Activated CD4-positive, alpha-beta T cell treated with anti-CD3 and anti-CD28 coated beads, Interleukin-2, amount 50 U/mL, for 1 hour (primary cell): ENCODE measurements at places on chromosomes 6 and 20.

DNA sequence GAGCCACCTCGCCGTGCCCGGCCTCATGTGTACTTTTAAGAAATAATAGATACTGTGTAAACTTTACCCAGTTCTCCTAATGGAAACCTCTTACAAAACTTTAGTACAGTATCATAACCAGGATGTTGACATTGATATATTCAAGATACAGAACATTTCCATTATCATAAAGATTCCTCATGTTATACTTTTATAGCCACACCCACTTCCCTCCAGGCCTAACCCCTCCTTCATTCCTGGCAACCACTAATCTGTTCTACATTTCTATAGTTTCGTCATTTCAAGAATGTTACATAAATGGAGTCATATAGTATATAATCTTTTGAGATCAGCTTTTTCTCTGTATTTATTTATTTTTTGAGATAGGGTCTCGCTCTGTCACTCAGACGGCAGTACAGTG lies 52.6 kb upstream of the SALL4 start:
- DNase-seq = no peak

GRCh38 chr6:40320441-40320840 lies 266.7 kb downstream of the LRFN2 start:
- no peak for DNase-seq

DNA sequence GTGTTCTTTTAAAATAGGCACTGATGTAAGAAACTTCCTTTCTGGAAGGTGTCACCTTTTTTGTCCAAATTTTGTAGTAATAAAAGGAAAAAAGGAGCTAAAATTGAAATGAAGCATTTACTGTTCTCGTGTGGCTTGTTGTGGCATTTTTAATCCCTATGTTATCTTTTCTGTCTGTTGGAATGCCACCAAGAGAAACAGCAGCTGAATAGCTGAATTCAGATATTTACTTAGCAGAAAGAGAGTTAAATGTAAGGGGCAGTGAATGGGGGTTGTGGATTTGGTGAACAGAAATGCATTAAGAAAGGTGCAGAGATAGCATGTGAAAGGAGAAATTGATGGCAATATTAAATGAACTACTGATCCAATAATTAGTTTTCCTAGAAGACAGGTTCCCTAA lies 573.6 kb upstream of the EPHA7 start:
- DNase-seq = no peak

- DNase-seq = no peak
Observed at GRCh38 chr6:47729019-47729418, 30.6 kb downstream of the ADGRF4 start.

DNA sequence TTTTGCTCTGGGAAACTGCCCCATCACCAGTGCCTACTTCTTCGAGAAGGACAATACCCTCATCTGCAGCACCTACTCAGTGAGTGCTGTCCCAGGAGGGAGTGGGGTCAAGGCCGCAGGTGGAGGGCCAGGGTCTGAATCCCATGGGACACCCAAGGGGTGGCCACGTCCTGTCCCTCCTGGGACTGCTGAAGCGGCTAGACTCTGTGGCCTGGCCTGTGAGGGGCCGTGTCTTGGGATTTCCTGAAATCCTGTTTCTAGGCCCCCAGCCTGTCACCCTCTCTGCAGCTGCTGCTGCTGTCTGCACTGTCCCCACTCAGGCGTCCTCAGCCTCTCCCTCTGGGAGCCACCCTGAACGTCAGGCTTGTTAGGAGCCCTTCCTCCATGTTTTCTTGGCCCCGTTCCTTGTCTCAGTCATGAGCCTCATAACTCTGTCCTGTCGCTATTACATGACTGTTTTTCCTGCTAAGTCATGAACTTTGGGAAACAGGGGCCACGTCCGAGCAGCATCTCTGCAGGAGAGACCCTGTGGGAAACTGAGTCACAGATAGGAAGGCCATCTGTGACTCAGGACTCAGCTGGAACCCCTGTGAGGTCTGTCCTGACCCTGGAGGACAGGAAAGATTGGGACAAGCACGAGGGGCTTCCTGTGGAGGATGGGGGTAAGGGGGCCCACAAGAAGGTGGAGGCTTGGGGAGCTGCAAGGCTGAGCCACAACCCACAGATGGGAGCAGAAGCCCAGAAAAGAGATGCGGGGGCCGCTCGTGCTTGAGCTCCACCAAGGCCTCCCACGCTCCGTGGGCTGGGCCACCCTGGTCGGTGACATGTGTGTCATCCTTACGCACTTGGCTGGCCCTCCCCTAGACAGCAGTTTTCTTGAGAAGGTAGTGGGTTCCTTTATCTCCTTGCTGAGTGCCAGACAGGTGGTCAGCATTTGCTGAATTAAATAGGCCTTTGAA lies 49.9 kb downstream of the EFCAB8 start:
- no peak for DNase-seq

DNA sequence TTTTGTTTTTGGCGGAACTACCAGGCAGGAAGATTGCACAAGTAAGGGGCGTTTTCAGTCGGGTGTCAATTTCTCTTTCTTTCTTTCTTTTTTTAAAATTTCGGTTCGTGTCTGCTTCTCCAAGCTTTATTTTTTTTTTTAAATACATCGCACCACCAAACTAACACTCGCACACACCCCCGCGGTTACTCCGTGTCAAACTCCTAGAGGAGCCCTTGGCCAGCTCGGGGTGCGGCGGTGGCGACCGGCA lies 338 bp downstream of the UTRN start:
- no peak for DNase-seq

DNA sequence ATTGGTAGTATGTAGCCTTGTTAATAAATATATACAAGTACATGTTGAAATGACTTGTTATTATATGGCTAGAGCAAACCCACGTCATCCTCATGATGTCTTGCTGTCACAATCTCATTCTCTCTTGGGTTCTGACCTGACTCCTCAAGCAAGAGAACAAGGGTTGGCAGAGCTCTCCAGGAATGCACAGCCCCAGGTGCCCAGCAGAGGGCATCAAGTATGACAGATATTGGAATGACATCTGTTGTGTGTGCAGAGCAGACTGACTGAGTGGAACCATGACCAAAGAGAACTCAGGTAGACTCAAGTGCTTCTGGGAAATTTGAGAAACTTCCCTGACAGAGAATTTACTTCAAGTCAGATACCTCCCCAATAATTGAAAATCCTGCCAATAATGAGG lies 90.6 kb downstream of the PAX1 start:
- DNase-seq = no peak

DNA sequence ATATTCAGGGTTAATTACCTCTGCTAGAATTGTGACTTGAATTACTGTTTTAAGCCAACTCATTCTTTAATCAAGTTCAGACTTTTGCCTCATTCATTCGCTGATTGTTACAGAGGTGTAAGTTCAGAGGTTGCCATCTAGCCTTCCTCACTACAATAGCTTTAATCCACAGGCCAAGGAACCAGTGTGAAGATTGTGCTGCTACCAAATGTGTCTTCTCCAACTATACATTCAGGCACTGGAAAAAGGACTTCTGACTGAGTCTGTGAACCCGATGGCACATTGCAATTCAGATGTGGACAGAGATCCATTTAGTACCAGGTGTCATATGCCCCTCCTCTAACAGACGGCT lies 111.2 kb upstream of the ADGRF1 start:
- DNase-seq = no peak

GRCh38 chr6:127483399-127484055 lies 24.3 kb upstream of the KIAA0408 start:
- no peak for DNase-seq

DNA sequence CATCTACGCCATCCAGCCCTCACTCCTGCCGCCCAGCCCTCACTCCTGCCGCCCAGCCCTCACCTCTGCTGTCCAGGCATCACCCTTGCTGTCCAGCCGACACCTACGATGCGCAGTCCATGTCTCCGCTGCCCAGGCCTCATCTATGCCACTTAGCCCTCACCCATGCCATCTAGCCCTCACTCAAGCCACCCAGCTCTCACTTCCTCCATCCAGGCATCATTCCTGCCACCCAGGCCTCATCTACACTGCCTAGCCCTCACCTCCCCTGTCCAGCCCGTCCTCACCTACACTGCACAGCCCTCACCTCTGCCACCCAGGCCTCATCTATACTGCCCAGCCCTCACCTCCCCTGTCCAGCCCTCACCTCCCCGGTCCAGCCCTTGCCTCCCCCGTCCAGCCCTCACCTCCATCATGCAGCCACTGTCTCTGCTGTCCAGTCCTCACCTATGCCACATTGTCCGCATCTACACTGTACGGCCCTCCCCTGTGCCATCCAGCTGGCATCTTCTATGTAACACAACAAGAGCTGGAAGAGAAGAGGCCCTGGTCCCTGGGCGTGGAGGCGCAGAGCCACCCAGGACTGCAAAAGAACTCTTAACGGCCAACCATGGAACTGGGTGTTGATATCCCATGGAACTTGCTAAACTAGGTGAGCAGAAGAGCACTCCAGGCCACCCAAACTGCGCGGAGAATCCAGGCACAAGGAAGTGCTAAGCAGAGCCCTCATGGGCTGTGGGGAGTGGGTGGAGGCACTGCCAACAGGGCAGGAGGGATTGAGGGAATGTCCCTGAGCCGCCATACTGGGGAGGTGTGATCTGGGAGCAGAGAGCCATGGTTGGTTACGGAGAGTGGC lies 31.0 kb downstream of the RNASET2 start:
- DNase-seq = no peak

DNA sequence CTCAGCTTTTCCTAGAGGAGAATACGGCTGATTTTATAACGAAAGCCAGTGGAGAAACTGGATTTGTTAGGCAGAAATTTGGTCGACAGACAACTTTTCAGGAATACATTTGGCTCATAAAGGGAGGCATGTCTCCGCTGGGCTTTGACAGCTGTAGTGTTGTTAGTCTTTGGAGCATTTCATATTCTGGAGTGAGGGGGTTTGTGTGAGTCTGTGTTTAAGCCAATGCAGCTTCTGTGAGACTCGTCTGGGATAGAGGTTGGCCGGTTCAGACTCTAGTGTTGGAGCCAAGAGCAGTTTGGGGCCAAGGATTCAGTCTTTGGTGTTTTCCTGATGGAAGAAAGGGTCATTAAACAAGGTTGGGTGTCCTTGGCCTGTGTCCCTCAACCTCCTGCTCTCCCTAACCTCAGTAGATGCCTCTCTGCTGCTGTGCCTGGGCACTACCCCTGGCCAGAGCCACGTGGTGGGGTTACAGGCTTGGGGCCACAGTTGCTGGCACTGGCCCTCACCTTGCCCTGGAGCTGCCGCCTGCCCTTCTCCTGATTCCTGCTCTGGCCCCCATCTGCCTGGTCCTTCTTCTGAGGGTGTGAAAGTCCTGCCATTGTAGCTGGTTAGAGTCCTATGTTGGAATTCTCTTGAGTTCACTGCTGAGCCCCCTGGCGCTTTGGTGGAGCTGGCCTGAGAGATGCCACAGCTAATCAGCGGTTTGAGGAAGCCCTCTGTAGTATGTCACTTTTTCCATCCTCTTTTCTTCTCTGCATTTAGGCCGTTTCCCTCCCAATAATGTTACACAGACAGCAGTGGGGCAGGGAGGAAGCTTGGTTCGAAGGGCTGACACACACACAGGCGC lies 6.9 kb downstream of the PTK7 start:
- no peak for DNase-seq

DNA sequence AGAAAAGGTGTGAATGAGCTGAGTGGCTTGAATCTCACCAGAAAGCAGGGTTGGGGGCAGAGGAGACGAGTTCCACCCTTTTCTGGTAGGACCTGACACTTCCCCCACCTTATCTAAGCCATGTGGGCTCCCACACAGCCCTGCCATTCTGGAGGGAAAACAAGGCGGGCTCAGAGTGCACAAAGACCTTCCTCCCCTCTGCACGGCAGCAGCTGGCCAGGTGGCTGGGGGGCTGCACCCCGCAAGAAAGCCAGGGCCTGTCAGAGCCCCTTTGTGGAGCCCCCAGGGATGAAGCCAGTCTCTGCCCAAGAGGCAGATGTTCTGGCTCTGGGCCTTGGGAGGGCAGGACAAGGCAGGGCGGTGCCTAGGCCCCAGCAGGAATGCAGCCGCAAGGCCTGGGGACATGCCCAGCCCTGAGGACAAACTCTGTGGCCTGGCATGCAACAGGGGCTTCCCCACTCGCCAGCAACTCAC lies 48.4 kb upstream of the DSN1 start:
- no peak for DNase-seq

DNA sequence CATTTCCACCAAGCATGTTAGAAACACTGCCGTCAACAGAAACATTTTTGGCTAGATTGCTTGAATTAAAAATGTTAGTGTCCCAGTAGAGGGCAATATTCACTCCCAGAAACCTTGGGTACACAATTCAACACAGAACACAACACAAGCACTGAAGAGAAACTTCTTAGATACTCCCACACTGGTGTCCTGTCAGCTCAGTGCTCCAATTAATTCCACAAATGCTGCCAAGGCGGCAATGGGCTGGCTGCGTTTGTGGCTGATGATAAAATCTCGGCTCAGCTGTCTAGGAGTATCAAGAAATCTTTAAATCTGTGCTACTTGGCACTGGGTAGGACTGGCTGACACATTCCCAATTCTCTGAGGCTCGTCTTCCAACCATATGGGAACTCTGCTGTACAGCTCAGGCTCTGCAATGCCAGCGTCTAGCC lies 39.3 kb downstream of the BEND3 start:
- DNase-seq = no peak

GRCh38 chr6:105981002-105981887 lies 104.9 kb upstream of the PRDM1 start:
- DNase-seq = no peak

DNA sequence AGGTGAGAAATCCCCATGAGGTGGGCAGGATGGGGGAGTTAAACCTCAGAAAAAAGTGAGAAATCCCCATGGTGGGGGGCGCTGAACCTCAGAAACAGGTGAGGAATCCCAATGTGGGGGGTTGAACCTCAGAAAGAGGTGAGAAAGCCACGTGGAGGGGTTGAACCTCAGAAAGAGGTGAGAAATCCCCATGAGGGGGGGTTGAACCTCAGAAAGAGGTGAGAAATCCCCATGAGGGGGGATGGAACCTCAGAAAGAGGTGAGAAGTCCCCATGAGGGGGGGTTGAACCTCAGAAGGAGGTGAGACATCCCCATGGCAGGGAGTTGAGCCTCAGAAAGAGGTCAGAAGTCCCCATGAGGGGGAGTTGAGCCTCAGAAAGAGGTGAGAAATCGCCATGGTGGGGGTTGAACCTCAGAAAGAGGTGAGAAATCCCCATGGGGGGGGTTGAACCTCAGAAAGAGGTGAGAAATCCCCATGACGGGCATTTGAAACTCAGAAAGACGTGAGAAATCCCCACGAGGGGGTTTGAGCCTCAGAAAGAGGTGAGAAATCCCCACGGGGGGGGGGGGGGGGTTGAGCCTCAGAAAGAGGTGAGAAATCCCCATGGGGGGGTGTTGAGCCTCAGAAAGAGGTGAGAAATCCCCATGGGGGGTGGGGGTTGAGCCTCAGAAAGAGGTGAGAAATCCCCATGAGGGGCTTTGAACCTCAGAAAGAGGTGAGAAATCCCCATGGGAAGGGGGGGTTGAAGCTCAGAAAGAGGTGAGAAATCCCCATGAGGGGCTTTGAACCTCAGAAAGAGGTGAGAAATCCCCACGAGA lies 14.3 kb upstream of the GOPC start:
- DNase-seq = peak; percentile 7

- no peak for DNase-seq
Observed at GRCh38 chr20:37331060-37331857, 14.7 kb upstream of the SRC start.

DNA sequence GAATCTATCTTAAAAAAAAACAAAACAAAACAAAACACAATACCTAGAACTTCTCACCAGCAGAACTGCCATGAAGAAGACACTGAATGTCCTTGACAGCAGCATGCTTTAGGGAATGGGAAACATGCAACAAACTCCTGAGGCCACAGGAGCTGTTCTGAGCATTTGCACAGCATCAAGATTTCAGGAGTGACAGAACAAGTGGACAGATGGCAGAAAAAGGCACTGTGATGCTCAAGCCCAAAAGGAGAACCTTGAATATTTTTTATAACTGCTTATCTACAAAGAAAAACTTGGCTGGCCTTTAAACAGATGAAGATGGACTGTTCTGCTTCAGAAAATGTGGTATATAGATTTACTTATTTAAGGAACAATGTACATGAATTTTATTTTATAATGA lies 158.9 kb downstream of the RALGAPA2 start:
- DNase-seq = no peak
